ENCODE measurements at places on chromosomes 1 and 21. TPM values are rescaled to one million over a fixed set of nuclear protein-coding genes. Genes with fewer than 3 reads are reported as not detected.

GRCh38 chr1:226660410-226661182 is 78.5 kb downstream of the ITPKB start:
- DNase-seq, result no peak
- H3K27ac ChIP-seq, result peak overlapping the region; percentile 94
- H3K36me3 ChIP-seq, result peaks cover 16% of the 10 kb centered on the region
- peak overlapping the region; percentile 26 for H3K4me3 ChIP-seq

DNA sequence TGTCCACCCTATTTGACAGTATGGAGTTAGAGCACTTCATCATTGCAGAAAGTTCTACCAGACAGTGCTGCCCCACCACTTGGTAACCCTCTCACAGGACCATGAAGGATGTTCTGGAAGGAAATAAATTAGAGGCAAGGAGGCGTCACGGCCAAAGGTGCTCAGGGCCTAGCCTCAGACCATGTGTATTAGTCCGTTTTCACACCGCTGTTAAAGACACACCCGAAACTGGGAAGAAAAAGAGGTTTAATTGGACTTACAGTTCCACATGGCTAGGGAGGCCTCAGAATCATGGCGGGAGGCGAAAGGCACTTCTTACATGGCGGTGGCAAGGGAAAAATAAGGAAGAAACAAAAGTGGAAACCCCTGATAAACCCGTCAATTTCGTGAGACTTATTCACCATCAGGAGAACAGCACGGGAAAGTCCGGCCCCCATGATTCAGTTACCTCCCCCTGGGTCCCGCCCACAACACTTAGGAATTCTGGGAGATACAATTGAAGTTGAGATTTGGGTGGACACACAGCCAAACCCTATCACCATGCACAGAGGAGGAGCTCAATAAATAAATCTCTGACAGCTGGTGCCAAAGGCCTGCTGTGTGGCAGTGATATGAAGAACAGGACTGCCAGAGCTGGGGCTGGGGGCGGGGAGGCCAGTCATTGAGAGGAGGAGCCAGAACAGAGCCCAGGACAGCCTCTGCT is 75.8 kb downstream of the FHAD1 start:
- DNase-seq, result peak; percentile 24
- H3K36me3 ChIP-seq, result no peaks in the 10 kb centered on the region
- H3K4me3 ChIP-seq, result no peak overlapping the region
- H3K27me3 ChIP-seq, result peaks cover 6% of the 10 kb centered on the region

- no peaks in the 10 kb centered on the region for H3K36me3 ChIP-seq
- peaks cover 11% of the 10 kb centered on the region for H3K27me3 ChIP-seq
- DNase-seq, result no peak
- H3K4me1 ChIP-seq, result no peaks in the 10 kb centered on the region
- no peak overlapping the region for H3K4me3 ChIP-seq
- no peak overlapping the region for H3K27ac ChIP-seq
Measured at GRCh38 chr1:4000811-4001251, 100.8 kb upstream of the C1orf174 start.

DNA sequence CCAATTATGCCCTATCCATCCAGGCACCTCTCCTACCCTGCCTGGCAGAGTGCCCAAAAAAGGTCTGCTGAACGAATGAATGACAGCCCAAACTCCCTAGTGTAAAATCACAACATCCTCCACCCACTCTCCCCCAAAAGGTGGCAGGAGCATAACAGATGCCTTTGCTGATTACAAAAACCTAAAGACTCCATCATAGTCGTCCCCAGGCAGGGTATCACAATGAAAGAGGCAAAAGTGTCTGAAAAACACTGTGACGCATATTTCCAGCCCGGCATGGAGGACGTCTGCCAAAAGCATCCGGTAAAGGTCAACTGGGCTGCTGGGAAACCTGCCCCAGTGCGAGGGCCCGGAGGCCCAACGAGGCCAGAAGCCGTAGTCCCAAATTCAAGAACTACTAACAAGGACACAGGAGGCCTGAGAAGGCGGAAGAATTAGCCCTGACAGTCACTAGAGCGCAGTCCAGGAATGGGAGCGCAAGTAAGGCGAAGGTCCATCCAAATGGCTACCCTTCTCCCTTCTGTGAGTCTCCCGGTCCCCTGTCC is 576 bp downstream of the SMIM12 start:
- H3K36me3 ChIP-seq, result peaks cover 7% of the 10 kb centered on the region
- peak overlapping the region; percentile 98 for H3K4me3 ChIP-seq
- H3K27ac ChIP-seq, result peak overlapping the region; percentile 99
- H3K27me3 ChIP-seq, result no peaks in the 10 kb centered on the region
- DNase-seq, result peak; percentile 71
- peaks cover 45% of the 10 kb centered on the region for H3K4me1 ChIP-seq

- DNase-seq, result no peak
- H3K27me3 ChIP-seq, result no peaks in the 10 kb centered on the region
- H3K36me3 ChIP-seq, result peaks cover 16% of the 10 kb centered on the region
- no peak overlapping the region for H3K27ac ChIP-seq
- H3K4me1 ChIP-seq, result peaks cover 34% of the 10 kb centered on the region
Measured at GRCh38 chr1:23097316-23097715, 71.3 kb downstream of the LUZP1 start.

GRCh38 chr1:27301582-27302199 is 20.3 kb upstream of the TMEM222 start:
- H3K4me1 ChIP-seq, result no peaks in the 10 kb centered on the region
- no peaks in the 10 kb centered on the region for H3K36me3 ChIP-seq
- H3K27me3 ChIP-seq, result no peaks in the 10 kb centered on the region
- H3K27ac ChIP-seq, result no peak overlapping the region
- H3K4me3 ChIP-seq, result no peak overlapping the region

GRCh38 chr1:188594542-188595235 is 1765.9 kb downstream of the PLA2G4A start:
- H3K27ac ChIP-seq, result no peak overlapping the region
- H3K36me3 ChIP-seq, result no peaks in the 10 kb centered on the region
- no peaks in the 10 kb centered on the region for H3K27me3 ChIP-seq
- no peaks in the 10 kb centered on the region for H3K4me1 ChIP-seq
- DNase-seq, result no peak

GRCh38 chr1:85578321-85579295 is 2.0 kb upstream of the CCN1 start:
- no peak overlapping the region for H3K27ac ChIP-seq
- no peak overlapping the region for H3K4me3 ChIP-seq
- DNase-seq, result no peak
- no peaks in the 10 kb centered on the region for H3K36me3 ChIP-seq
- peaks cover 73% of the 10 kb centered on the region for H3K27me3 ChIP-seq

DNA sequence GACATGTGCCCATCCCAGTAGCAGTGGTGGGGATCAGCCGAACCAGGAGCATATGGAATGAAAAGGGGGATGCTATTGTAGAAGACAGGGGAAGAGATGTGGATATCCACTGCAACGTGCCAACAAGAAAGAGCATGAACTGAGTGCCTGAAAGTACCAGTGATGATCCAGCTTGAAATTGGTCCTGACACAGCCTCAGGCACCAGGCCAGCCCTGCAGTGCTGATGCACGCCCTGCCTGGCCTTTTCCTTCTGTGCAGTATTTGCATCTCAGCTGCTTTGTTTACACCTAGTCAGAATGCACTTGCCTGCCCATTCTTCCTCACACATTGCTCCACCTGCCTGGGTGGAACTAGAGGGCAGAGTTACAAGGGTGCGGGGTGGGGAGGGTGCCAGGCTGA is 50.3 kb upstream of the ARTN start:
- no peak for DNase-seq
- H3K4me3 ChIP-seq, result no peak overlapping the region
- no peaks in the 10 kb centered on the region for H3K27me3 ChIP-seq
- H3K4me1 ChIP-seq, result no peaks in the 10 kb centered on the region

DNA sequence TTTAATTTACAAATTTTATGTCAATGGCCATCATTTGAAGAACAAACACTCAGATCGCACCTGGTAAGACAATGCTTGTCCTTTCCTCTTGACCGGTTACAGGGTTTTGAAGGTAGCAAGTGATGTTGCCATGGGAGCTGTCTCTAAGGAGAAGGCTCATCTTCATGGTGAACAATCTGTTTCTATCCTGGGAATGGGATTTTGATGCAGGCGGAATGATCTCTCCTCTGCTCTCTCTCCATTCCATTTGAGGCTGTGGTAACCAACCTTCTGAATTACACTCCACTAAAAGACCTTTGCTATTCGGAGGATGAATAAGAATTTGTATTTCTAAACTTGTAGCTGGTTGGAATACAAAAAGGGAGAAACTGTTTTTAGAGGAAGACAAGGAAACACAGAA is 57.9 kb upstream of the SLC5A9 start:
- H3K36me3 ChIP-seq, result no peaks in the 10 kb centered on the region
- no peaks in the 10 kb centered on the region for H3K4me1 ChIP-seq
- H3K27me3 ChIP-seq, result peaks cover 15% of the 10 kb centered on the region
- H3K27ac ChIP-seq, result no peak overlapping the region

DNA sequence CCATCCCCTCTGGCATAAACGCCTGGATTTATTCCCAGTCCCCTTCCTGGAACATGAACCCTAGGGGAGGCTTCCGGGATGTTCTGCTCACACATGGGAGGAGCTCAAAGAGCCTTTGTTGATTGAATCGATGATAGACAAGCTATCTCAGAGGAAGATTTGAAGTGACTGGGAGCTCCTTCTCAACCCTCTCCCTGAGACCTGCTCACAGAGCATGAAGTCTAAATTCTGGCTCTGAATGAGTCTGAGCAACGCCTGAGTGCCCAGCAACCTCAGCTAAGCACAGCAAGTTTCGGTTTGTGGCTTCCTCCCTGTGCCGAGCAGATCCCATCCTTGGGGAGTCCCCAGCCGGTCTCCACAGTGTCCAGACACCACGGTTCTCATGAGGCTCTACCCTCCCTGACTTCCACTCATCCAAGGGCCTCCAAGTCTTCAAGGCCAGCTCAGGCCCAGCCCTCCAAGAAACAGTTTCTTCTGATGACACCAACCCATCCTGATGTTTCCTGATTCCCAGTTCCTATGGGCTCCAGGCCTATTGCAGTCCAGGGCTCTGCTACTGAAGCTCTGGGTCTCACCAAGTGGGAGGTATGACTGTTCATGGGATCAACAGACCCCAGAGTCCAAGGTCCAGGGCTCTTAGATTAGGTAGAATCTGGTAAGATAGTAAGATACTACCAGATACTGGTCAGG is 190.8 kb downstream of the DYRK1A start:
- peaks cover 5% of the 10 kb centered on the region for H3K27me3 ChIP-seq
- H3K36me3 ChIP-seq, result no peaks in the 10 kb centered on the region
- no peaks in the 10 kb centered on the region for H3K4me1 ChIP-seq
- no peak overlapping the region for H3K4me3 ChIP-seq
- H3K27ac ChIP-seq, result no peak overlapping the region

DNA sequence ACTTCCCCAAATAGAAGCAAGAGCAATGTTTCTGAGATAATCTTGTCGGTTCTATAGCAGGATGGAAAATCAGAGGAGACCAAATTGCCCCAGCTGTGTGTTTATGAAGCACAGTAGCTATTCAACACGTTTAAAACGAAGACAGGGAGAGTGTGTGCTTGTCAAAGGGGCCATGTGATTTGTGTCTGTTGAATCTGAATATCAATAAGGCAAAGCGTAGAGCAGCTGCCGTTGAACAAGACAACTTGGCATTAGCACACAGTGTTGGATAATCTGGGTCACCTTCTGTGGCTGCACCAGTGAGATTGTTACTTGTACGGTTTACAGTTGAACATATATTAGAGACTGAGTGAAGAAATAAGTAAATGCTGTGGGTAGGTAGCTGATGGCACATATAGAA is 1.0 kb downstream of the CRB1 start:
- no peak for DNase-seq
- no peaks in the 10 kb centered on the region for H3K27me3 ChIP-seq
- no peak overlapping the region for H3K27ac ChIP-seq

The DCST1 gene
- total RNA-seq, result not detected

The FBXO2 gene
- total RNA-seq, result 2.1 TPM

The CFAP74 gene
- 0.25 TPM for total RNA-seq

The TNFSF4 gene
- 0.33 TPM for total RNA-seq

The TNFRSF4 gene
- total RNA-seq, result 340 TPM

The FAM151A gene
- not detected for total RNA-seq

The PTPN22 gene
- 52.6 TPM for total RNA-seq

The WNT9A gene
- total RNA-seq, result not detected

The AMIGO1 gene
- total RNA-seq, result 2.0 TPM

The CGN gene
- total RNA-seq, result 1.4 TPM

The LAD1 gene
- total RNA-seq, result not detected

Measured in activated CD4-positive, alpha-beta T cell treated with anti-CD3 and anti-CD28 coated beads for 36 hours (primary cell).